ENCODE measurements at places on chromosomes 5 and 9.

- DNase-seq = no peak
- no peaks in the 10 kb centered on the region for H3K36me3 ChIP-seq
- H3K27ac ChIP-seq = no peak overlapping the region
These were observed 55.3 kb downstream of the IL33 start for GRCh38 chr9:6270896-6271295.

GRCh38 chr5:40716000-40716399, 36.3 kb downstream of the PTGER4 start:
- H3K36me3 ChIP-seq = 0 out of 2 replicates have a peak, but pooled peaks cover 4% of the 10 kb centered on the region
- DNase-seq = peak; percentile 16
- no peak overlapping the region for H3K4me3 ChIP-seq
- H3K27ac ChIP-seq = no peak overlapping the region

DNA sequence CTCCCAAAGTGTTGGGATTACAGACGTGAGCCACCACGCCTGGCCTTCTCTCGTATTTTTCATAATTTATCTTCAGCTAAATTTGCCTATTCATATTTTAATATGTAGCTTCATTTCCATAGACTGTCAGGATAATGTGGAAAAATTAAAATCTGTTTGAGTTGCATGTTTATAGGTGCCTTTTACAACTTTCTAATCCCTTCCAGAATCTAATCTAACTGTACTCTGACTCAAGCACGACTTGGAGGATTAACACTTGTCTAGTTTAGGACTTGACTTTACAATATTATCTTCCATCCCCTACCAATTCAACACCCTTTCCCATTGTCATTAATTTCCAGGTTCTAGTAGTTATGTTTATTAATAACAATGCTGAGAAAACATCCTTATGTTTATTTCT, 1761.5 kb downstream of the MAT2B start:
- H3K4me1 ChIP-seq = no peaks in the 10 kb centered on the region
- H3K36me3 ChIP-seq = no peaks in the 10 kb centered on the region
- H3K4me3 ChIP-seq = no peak overlapping the region

DNA sequence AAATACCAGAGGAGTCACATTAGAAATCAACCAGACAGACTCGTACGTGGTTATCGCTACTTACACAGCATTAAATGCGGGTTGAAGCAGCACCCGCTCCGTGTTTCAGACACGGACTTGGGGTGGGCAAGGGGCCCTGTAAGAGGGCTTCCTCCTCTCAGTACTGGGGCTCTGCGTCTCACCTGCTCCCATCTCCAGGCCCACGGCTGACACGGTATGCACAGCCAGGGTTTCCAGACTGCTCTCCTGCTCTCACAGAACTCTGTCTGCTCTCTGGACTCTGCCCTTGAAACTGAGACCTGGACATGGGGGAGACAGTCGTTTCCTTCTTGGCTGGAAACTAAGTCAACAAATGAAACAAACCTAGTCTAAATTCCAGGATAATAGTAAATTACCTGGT, 24.7 kb upstream of the RASGEF1C start:
- peaks cover 21% of the 10 kb centered on the region for H3K36me3 ChIP-seq
- DNase-seq = no peak
- no peaks in the 10 kb centered on the region for H3K27me3 ChIP-seq
- H3K27ac ChIP-seq = peak overlapping the region; percentile 75

GRCh38 chr5:58191443-58191842, 268.4 kb downstream of the PLK2 start:
- no peak overlapping the region for H3K4me3 ChIP-seq
- no peaks in the 10 kb centered on the region for H3K36me3 ChIP-seq
- H3K27me3 ChIP-seq = no peaks in the 10 kb centered on the region
- no peak for DNase-seq

Data from GM23248 (cell line).